NCI-H524 (cell line): ENCODE measurements at places on chromosomes 6 and 20.

GRCh38 chr20:45880988-45881788, at the start of gene ZSWIM1:
Gene ZSWIM1, plus strand, starts transcription at chr20:45881227. Its CDS starts 1,366 bp downstream, at chr20:45882593.
- peak; percentile 99 for DNase-seq

- no peak for DNase-seq
Observed at GRCh38 chr6:1869308-1869707, 259.6 kb downstream of the FOXC1 start.

- no peak for DNase-seq
Observed at GRCh38 chr20:14245368-14245970, 91.9 kb downstream of the FLRT3 start.

DNA sequence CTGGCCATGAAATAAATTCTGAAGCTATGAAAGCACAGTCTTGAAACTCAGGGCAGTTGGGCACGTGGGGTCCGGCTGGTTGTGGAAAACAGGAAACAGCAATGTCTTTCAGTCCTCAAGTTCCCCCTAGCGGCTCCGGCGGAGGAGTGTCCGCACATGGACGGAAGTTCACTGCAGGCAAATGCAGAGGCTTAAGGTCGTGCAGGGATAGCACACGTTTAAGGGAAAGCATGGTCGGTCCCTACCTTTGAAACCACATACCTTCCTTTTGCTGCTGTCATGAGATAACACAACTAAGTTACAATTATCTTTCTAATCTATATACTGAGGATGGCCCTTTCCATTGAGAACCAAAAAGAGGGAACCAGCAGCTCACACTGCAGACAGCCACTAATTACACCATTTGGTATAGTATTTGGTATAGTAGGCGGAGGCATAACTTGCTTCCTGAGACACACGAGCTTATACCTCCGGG, 52.6 kb upstream of the NFATC2 start:
- DNase-seq, result peak; percentile 80

GRCh38 chr6:56525974-56526789, 116.5 kb downstream of the DST start:
- DNase-seq, result peak; percentile 43

GRCh38 chr6:150934380-150934779, 68.9 kb downstream of the MTHFD1L start:
- DNase-seq, result no peak

GRCh38 chr6:140774080-140774505, 1358.6 kb upstream of the GJE1 start:
- DNase-seq, result no peak
